ENCODE measurements at places on chromosomes 2 and 18.

GRCh38 chr18:63586431-63586830 lies 712 bp upstream of the SERPINB13 start:
- H3K27me3 ChIP-seq, result no peaks in the 10 kb centered on the region
- no peaks in the 10 kb centered on the region for H3K36me3 ChIP-seq
- no peaks in the 10 kb centered on the region for H3K4me1 ChIP-seq
- DNase-seq, result no peak
- no peak overlapping the region for H3K4me3 ChIP-seq
- H3K27ac ChIP-seq, result no peak overlapping the region

GRCh38 chr18:24378598-24378997 lies 19.0 kb downstream of the OSBPL1A start:
- DNase-seq, result no peak
- H3K36me3 ChIP-seq, result peaks cover 17% of the 10 kb centered on the region
- no peak overlapping the region for H3K27ac ChIP-seq
- no peaks in the 10 kb centered on the region for H3K27me3 ChIP-seq
- peaks cover 13% of the 10 kb centered on the region for H3K4me1 ChIP-seq
- H3K4me3 ChIP-seq, result no peak overlapping the region

DNA sequence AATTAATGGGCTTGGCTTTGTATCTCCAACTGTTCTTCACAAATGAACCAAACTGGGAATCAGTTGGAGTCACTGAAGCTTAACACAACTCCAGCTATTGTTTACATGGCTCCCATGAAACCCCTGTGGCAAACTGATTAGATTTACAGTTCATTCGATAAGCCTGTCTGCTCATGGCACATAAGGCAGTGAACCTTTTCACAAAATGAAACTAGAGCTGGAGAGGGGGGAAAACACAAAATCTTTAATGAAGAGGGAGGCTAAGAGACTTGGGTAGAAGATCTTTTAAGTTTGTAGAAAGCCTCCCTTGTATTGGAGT lies 11.6 kb upstream of the ITGA6 start:
- H3K36me3 ChIP-seq, result no peaks in the 10 kb centered on the region
- no peak overlapping the region for H3K27ac ChIP-seq
- H3K4me1 ChIP-seq, result no peaks in the 10 kb centered on the region
- no peak overlapping the region for H3K4me3 ChIP-seq
- H3K27me3 ChIP-seq, result no peaks in the 10 kb centered on the region

DNA sequence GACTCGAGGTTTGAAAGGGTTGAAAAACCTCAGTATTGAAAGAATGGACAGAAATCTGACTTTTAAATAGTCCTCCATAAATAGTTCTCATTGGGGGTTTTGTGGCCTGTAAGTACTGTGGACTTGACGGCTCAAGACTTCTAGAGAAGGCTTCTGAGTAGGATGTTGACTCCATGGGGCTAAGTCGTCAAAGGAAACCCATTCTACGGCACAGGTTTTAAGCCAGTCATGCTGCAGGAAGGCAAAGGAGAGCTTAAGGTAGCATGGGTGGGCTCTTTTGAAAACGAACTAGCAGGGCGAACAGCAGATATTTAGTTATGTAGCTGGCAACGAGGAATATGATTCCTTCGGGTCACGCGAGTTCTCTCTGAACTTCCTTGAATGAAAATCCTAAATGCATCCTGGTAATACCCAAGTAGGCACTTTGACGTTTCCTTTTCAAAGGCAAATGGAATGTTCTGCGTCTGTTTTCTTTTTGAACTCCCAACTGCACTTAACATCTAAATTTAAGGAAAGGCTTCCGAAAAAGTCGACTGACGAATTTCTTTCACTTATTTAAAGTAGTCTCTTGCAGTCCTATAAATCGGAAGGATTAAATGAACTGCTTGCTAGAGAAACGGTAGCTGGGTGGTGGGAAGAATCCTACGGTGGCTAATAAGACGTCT lies 1.1 kb upstream of the NEDD4L start:
- H3K27ac ChIP-seq, result no peak overlapping the region
- no peaks in the 10 kb centered on the region for H3K36me3 ChIP-seq
- DNase-seq, result no peak
- H3K4me3 ChIP-seq, result peak overlapping the region; percentile 73

GRCh38 chr2:102013206-102014040 lies 21.7 kb downstream of the IL1R2 start:
- H3K27me3 ChIP-seq, result no peaks in the 10 kb centered on the region
- H3K4me1 ChIP-seq, result no peaks in the 10 kb centered on the region
- H3K27ac ChIP-seq, result no peak overlapping the region

DNA sequence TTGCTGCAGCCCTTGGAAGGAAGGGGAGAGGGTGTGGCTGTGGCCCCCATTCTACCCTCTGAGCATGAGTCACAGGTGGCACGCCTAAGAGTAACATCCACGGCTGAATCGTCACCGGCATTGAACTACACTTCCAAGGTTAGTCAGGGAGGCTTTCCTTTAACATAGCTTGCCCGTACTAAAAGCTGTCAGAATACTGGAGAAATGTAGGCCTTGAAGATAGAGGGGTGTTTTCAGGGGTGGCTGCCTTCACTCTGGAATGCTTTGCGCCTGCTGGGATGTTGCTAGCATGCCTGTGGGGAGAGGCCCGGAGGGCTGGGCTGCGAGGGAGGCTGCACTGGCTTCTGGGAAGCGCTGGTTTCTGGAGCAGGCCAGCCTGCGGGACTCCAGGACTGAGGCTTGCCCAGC lies 333.7 kb downstream of the AGAP1 start:
- no peaks in the 10 kb centered on the region for H3K4me1 ChIP-seq
- H3K27ac ChIP-seq, result no peak overlapping the region
- no peaks in the 10 kb centered on the region for H3K36me3 ChIP-seq
- no peaks in the 10 kb centered on the region for H3K27me3 ChIP-seq
- H3K4me3 ChIP-seq, result no peak overlapping the region

- no peak overlapping the region for H3K27ac ChIP-seq
- H3K36me3 ChIP-seq, result no peaks in the 10 kb centered on the region
- no peak overlapping the region for H3K4me3 ChIP-seq
- no peaks in the 10 kb centered on the region for H3K4me1 ChIP-seq
- H3K27me3 ChIP-seq, result no peaks in the 10 kb centered on the region
- DNase-seq, result no peak
Observed at GRCh38 chr2:108220191-108220590, 19.6 kb upstream of the SULT1C3 start.

GRCh38 chr2:850429-850828 lies 100.2 kb upstream of the SNTG2 start:
- no peak overlapping the region for H3K27ac ChIP-seq
- no peaks in the 10 kb centered on the region for H3K4me1 ChIP-seq
- DNase-seq, result no peak
- H3K27me3 ChIP-seq, result no peaks in the 10 kb centered on the region
- no peaks in the 10 kb centered on the region for H3K36me3 ChIP-seq
- no peak overlapping the region for H3K4me3 ChIP-seq

DNA sequence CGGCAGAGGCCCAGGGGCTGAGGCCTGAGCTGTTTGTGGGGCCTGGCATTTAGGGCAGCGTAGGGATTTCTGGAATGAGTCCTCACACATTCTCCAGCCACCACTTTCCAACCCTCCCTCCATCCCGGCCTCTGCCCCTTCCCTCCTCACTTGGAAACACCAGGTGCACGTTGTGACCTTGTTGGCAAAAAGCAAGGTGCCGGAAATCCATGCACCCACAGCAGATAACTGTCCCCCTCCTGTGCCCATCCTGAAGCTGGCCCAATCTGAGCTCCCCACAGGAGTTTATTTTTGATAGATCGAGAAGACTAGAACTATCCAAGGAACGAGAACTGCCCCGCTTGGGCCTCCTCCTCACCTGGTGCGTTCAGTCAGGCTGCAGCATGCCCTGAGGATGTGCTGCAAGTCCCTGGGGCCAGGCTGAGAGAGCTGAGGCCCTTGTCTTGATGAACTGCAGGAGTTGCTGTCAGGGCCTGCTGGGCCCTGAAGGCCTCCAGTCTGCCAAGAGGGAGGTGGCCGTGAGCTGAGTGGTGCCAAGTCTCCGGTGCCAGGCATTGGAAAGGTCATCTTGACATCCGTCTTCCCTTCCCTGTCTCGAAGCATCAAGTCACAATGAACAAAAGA lies 55.8 kb downstream of the CTIF start:
- no peaks in the 10 kb centered on the region for H3K4me1 ChIP-seq
- no peaks in the 10 kb centered on the region for H3K27me3 ChIP-seq
- H3K4me3 ChIP-seq, result no peak overlapping the region
- H3K27ac ChIP-seq, result no peak overlapping the region

GRCh38 chr2:237859082-237859433 lies 365 bp upstream of the RAMP1 start:
- H3K36me3 ChIP-seq, result no peaks in the 10 kb centered on the region
- peaks cover 18% of the 10 kb centered on the region for H3K27me3 ChIP-seq
- peaks cover 10% of the 10 kb centered on the region for H3K4me1 ChIP-seq
- H3K4me3 ChIP-seq, result peak overlapping the region; percentile 24
- DNase-seq, result no peak

Data from H1 (cell line).